Mesothelial cell of epicardium (in vitro differentiated cells): ENCODE measurements at places on chromosomes 12 and 14.

- H3K27ac ChIP-seq, result no peak overlapping the region
- H3K4me3 ChIP-seq, result no peak overlapping the region
- H3K36me3 ChIP-seq, result no peaks in the 10 kb centered on the region
- H3K4me1 ChIP-seq, result no peaks in the 10 kb centered on the region
- peaks cover 50% of the 10 kb centered on the region for H3K27me3 ChIP-seq
Observed at GRCh38 chr14:70086685-70087379, 101.9 kb downstream of the SLC8A3 start.

DNA sequence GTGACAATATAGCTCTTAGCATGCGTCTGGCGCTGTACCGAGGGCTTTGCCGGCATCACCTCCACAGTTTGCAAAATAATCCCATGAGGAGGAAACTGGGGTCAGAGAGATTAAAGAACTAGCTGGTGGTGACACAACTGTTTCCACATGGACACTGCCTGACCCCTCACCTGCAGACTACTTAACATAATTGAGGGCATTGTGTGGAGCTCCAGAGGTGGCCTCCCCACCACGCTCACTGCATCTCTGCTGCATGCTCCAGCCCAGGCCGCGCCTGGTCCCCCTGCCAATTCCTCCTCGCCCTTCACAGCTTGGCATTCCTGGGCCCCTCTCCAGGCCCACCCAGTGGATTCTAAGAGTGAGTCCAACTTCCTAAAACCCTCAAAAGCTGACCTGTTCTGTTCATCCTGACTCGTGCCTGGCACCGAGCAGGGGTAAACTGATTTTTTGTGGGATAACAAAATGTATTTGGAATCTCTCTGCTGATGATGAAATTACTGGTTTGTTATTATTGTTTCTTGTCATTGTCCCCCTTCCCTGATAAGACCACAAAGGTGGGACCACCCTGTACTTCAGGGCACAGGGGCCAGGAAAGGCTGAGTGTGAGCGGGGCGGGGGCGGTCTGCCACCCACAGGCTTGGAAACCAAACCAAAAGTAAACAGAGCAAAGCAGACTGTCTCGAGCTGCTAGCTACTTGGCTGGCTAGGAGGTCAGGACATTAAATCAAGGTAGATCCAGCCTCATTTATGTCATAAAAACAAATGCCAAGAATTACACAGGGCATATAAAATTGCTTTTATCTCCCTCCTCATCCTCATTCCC, 40.6 kb downstream of the CHGA start:
- peaks cover 9% of the 10 kb centered on the region for H3K36me3 ChIP-seq
- H3K4me3 ChIP-seq, result no peak overlapping the region
- DNase-seq, result no peak
- H3K27ac ChIP-seq, result peak overlapping the region; percentile 82

DNA sequence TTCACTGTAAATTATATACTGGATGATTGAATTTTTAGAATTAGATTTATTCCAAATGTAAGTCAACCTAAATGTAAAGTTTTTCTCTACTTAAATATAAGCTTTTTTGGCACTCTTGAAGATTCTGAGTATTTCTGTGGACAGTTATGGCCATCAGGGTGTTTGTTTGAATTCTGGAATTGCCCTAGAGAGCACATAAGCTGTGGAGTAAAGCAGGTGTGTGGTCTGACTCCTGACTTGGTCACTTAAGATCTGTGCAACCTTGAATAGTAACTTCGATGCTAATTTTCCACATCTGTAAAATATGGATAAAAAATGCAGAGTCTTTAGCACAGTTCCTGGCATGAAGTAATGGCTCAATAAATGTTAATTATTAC, 64.4 kb downstream of the FUT8 start:
- H3K27me3 ChIP-seq, result peaks cover 11% of the 10 kb centered on the region
- no peak for DNase-seq
- H3K4me1 ChIP-seq, result peaks cover 26% of the 10 kb centered on the region
- H3K27ac ChIP-seq, result no peak overlapping the region
- H3K4me3 ChIP-seq, result no peak overlapping the region
- H3K36me3 ChIP-seq, result peaks cover 2% of the 10 kb centered on the region

DNA sequence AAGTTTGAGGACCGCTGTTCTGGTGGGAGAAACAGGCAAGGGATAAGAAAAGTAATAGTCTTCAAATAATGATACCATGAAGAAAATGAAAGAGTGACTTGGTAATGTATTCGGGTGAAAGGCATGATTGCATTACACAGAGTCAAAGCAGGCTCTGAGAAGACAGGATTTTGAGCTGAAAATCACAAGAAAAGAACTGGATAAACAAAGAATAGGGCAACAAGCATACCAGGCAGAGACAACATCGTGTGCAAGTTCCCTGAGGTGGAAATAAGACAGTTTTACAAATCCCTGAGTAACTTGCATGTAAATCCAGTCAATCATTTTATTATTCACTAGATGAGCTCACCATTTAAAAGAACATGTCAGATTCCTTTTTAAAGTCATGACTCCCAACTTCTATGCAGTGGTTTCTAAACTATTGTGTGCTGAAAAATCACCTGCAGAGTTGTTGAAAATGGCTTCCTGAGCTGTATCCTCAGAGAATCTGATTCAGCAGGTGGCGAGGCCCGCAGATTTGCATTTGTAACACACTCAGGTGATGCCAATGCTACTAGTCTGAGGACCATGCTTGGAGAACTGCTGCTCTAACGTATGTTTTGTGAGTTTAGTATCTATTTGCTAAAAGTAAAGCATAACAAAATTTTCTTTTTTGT, 133.0 kb upstream of the ABCD2 start:
- H3K36me3 ChIP-seq, result no peaks in the 10 kb centered on the region
- no peaks in the 10 kb centered on the region for H3K27me3 ChIP-seq
- H3K4me3 ChIP-seq, result no peak overlapping the region
- no peak overlapping the region for H3K27ac ChIP-seq

- peaks cover 23% of the 10 kb centered on the region for H3K4me1 ChIP-seq
- H3K4me3 ChIP-seq, result peak overlapping the region; percentile 68
- no peaks in the 10 kb centered on the region for H3K36me3 ChIP-seq
- H3K27me3 ChIP-seq, result peaks cover 61% of the 10 kb centered on the region
Observed at GRCh38 chr12:1531153-1531653, 63.2 kb downstream of the FBXL14 start.

- H3K27me3 ChIP-seq, result no peaks in the 10 kb centered on the region
- no peaks in the 10 kb centered on the region for H3K4me1 ChIP-seq
- H3K36me3 ChIP-seq, result no peaks in the 10 kb centered on the region
- no peak for DNase-seq
- H3K4me3 ChIP-seq, result no peak overlapping the region
Observed at GRCh38 chr12:24617471-24617870, 331.4 kb downstream of the BCAT1 start.

DNA sequence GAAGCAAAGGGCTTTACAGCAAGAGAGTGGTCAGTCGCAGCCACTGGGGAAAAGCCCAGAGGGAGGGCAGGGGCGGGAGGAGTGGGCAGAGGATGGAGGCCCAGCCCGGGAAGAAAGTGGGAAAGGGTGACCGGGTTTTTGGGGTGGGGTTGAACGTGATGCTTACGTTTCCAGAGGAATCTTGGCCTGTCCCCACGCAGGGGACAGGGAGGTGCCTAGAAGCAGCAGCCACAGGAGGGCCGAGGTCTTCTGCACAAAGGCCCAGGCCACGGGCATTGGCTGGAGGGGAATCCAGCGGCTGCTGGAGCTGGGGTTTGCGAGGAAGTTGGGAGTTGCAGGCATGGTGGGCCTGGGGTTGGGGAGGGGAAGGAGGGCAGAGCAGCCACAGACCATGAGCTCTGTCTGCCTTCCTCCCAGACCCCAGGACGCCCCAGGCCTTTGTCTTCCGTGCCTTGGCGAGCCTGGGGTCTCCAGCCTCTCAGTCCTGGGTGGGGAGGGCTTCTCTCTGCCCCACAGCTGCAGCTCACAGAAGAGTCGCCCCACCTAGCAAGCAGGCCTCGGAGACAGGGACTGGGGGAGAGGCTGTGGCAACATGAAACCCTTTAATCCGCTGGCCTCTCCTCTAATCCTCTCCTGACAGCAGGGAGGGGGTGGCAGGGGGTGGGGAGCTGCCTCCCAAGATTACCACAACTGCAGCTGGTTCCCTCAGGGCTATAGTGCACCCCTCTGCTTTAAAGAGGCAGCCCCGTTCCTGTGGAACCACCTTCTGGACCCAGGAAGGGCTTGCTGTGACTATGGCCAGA, at the start of gene CACNA2D4:
TSS of gene CACNA2D4 (minus strand) at position 572 of the 803 bp plus-strand sequence. CDS start at position 393, 179 bp downstream.
- no peak within 1 kb of the TSS for H3K27ac ChIP-seq
- H3K36me3 ChIP-seq, result no peaks in the 10 kb centered on the region
- peaks cover 14% of the 10 kb centered on the region for H3K4me1 ChIP-seq

GRCh38 chr14:23294734-23295561, 7.7 kb downstream of the PPP1R3E start:
- peaks cover 20% of the 10 kb centered on the region for H3K27me3 ChIP-seq
- no peak overlapping the region for H3K27ac ChIP-seq
- no peak overlapping the region for H3K4me3 ChIP-seq
- H3K4me1 ChIP-seq, result peaks cover 14% of the 10 kb centered on the region
- DNase-seq, result no peak

DNA sequence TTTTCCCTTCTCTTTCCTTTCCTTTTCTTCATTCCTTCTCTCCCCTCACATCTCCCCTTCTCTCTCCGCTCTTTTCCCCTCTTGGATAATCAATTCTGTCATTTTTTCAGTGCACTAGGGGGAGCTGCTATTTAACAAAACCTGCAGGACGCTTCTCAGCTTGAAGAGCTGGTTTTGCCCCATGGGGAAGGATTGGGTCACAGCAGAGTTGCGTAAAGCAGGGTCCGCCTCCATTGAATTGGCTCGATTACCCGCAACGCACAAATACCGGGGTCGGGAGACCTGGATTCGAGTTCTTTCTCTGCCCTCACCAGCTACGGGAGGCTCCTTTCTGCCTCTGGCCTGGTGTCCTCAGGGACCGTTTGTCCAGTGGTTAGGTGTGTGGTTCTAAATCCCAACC, 42.1 kb upstream of the CHGA start:
- H3K27ac ChIP-seq, result no peak overlapping the region
- H3K27me3 ChIP-seq, result peaks cover 71% of the 10 kb centered on the region
- H3K4me3 ChIP-seq, result no peak overlapping the region
- no peak for DNase-seq
- H3K4me1 ChIP-seq, result no peaks in the 10 kb centered on the region

GRCh38 chr12:1205512-1206060, 214.6 kb downstream of the ERC1 start:
- no peaks in the 10 kb centered on the region for H3K36me3 ChIP-seq
- DNase-seq, result no peak
- H3K27ac ChIP-seq, result peak overlapping the region; percentile 23
- no peak overlapping the region for H3K4me3 ChIP-seq
- no peaks in the 10 kb centered on the region for H3K27me3 ChIP-seq

DNA sequence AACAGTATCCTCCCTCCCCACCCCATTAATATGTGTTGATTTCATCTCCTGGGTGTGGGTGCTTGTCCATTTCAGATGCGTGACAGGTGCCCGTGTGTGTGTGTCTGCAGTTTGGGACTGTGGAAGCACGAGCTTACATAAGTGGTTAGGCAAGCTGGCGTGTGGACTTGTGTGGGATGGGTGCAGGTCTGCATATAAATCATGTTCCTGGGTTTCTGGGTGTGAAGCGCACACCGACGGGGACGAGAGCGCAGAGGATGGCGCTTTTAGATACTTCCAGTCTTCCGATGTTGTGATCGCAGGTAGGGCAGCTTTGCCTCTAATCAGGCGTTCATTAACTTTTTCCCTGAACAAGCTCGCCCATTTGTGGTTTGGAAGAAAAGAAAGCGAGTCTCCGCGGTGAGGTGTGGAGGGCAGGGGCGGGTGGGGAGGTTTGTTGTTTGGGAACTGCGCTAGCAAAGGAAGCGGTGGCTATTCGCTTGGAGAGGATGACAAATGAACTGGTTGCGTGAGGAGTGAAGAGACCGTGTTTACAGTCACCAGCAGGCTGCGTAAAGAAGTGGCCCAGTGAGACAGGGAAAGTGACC, 865 bp downstream of the RGS6 start:
- DNase-seq, result no peak
- H3K4me3 ChIP-seq, result peak overlapping the region; percentile 61
- H3K27ac ChIP-seq, result no peak overlapping the region
- no peaks in the 10 kb centered on the region for H3K36me3 ChIP-seq
- peaks cover 85% of the 10 kb centered on the region for H3K27me3 ChIP-seq

- no peaks in the 10 kb centered on the region for H3K36me3 ChIP-seq
- H3K4me3 ChIP-seq, result no peak overlapping the region
- H3K27me3 ChIP-seq, result no peaks in the 10 kb centered on the region
- H3K27ac ChIP-seq, result no peak overlapping the region
- H3K4me1 ChIP-seq, result peaks cover 3% of the 10 kb centered on the region
Observed at GRCh38 chr12:125652681-125653080, 587.4 kb downstream of the AACS start.

DNA sequence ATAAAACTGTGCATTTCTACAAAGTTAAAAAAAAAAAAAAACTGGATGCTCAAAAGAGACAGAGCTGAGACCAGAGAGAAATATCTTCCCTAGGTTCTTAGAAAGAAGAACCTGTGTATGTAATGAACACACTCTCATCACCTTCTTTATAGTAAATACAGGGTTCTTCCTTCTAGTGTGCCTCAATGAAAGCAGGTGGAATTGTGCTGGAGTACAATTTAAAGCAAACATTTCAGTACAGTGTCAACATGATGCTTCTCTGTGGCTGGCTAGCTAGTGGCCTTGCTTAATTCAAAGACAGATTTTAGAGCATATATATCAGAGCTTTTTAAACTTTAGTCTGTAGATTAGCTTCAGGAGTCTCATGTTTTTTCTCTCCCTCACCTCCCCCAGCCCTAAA, 249.8 kb upstream of the ARHGAP5 start:
- H3K27me3 ChIP-seq, result no peaks in the 10 kb centered on the region
- DNase-seq, result no peak
- H3K4me3 ChIP-seq, result no peak overlapping the region
- peak overlapping the region; percentile 51 for H3K27ac ChIP-seq
- peaks cover 2% of the 10 kb centered on the region for H3K36me3 ChIP-seq

DNA sequence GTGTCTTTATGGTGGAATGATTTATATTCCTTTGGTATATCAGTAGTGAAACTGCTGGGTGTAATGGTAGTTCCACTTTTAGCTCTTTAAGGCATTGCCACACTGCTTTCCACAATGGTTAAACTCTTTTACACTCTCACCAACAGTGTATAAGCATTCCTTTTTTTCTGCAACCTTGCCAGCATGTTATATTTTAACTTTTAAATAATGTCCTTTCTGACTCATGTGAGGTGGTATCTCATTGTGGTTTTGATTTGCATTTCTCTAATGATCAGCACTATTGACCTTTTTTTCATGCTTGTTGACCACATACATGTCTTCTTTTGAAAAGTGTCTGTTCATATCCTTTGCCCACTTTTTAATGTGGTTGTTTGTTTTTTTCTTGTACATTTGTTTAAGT, 142.5 kb downstream of the MSRB3 start:
- H3K27ac ChIP-seq, result no peak overlapping the region
- no peak for DNase-seq
- H3K36me3 ChIP-seq, result peaks cover 41% of the 10 kb centered on the region

DNA sequence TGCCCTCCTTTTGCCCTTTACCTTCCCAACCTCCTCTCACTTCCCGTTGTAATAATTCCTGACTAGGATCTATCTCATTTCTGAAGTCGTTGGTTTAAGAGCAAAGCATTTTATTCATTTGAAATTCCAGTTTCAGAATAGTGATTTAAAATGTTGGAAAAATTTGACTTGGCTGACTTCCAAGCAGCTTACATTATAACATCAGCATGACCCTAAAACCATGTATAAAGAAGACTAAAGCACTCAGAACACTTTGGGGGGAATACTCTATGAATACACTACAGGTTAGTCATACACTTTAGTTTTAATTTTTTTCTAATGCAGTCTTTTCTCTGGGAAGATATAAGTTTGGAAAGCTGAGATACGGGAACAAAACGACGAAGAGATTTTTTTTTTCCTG, 161.1 kb downstream of the BTG1 start:
- no peak overlapping the region for H3K4me3 ChIP-seq
- DNase-seq, result no peak
- peak overlapping the region; percentile 40 for H3K27ac ChIP-seq
- no peaks in the 10 kb centered on the region for H3K27me3 ChIP-seq
- H3K36me3 ChIP-seq, result no peaks in the 10 kb centered on the region

GRCh38 chr12:127503246-127503645, 763.7 kb upstream of the TMEM132C start:
- H3K36me3 ChIP-seq, result no peaks in the 10 kb centered on the region
- DNase-seq, result no peak
- no peak overlapping the region for H3K4me3 ChIP-seq
- no peak overlapping the region for H3K27ac ChIP-seq
- H3K4me1 ChIP-seq, result no peaks in the 10 kb centered on the region
